ENCODE measurements at places on chromosomes 7 and 10.

DNA sequence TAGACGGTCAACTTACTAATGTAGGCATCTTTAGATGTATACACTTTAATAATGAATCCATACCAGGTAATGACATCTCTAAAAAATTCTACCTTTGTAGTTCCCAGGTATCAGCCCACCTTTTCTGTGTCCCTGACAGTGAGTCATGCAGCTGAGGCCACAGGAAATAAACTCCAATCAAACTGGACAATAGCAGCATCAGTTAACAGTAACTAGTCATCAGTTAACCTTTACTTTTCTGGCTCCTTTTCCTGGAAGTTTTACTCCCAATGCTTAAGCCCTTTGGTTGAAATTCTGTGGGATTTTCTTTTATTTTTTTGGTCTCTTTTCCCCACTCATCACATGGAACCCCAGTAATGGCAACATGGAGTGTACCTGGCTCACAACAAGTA, 617.6 kb downstream of the SORCS3 start:
- no peak for DNase-seq

DNA sequence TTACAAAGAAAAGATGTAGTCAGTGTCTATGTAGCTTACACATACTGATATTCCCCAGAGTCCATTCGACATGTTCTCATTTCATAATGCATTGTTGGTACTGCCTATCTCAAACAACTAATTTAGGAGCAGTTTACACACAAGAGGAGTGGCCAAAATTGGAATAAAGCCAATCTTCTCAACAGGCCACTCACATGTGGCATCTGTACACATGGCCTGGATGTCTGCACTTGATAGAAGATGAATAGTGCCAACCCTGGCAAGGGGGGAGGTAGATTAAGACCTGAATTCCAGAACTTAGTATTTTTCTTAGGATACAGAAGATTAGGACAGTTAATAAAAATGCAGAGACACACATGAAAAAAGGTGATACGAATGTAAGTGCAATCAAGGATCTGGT, 125.3 kb upstream of the STARD3NL start:
- DNase-seq = no peak

- DNase-seq = no peak
Observed at GRCh38 chr7:111841596-111842205, 279.4 kb upstream of the IMMP2L start.

DNA sequence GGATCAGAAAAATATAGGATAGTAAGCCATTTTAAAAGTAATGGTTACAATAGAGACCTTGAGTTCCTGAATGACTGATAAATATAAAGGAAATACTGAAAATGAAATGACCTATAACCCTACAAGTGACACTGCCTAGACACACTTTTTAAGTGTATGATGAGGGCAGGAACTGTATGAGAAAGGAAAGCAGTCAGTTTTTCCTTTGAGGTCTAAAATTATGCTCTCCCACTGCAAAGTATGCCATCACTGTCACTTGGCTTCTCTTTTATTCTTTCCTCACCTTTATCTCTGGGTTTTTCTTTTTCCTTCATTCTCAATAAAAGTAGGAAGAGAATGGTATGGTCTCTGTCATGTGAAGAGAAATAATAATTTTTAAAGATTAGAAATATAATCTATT, 13.5 kb downstream of the REEP3 start:
- DNase-seq = no peak

DNA sequence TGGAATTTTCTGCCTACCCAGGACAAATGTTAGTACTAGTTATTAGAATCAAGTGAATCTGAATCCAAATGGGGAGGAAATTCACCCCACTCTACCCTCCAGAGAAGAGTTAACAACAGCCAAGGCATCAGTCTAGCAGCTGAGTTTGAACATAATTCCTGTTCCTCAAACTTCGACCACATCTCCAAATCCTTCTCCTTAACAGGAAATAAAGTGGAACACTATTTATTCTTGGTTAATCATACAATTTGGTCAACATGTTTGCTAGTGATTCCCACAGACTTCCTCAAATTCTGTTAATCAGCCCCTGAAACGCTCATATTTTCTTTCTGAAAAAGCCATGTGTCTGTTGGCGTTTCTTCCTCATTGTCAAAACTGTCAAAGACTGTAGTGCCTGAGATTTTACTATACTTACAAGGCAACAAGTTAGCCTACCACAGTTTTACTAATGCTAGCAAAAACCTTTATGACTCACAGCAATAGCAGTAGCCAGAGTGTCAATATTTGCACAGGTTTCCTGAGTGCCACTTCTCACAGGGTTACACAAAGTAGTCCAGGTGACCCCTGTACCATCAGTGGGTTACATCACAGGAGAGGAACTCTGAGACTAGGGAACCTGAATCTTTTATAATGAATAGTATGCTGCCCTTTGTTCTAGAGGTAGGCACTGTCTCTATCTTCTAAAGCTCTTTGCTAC, 202.9 kb downstream of the GRM3 start:
- no peak for DNase-seq

- no peak for DNase-seq
Observed at GRCh38 chr10:14570800-14571199, 203.9 kb downstream of the FAM107B start.

GRCh38 chr7:101792051-101792681, 25.3 kb upstream of the CUX1 start:
- no peak for DNase-seq

- DNase-seq = no peak
Observed at GRCh38 chr7:67455508-67455907, 458.9 kb downstream of the TYW1 start.

DNA sequence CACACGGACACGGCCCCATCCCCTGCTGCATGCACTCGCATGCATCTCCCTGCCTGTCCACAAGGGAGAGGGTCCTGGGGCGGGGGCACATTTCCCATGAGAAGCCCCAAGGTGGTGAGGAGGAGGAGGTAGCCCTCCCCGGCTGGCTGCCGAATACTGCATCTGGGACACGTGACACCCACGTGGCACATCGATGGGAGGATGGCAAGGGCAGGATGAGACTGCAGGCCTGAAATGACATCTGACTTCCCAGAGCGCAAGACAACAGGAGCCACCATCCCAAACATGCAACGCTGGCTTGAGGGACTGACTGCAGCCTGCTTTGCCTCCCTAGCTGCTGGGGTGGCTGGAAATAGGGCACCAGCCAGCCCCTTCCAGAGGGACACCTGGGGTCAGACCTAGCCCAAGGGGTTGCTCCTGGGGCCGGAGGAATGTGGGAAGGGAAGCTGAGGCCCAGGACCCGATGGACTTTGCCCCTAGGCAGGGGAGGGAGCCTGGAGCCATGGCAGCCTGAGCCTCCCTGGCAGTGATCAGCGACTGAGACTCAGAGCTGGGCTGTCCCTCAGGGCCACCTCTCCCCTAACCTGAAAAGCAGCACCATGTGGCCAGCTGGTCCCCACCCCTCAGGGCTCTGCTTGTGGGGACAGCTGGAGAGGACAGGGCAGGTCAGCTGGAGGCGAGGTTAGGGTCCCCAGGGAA, 16.1 kb downstream of the BUD23 start:
- no peak for DNase-seq

GRCh38 chr7:111730057-111730456, 167.8 kb upstream of the IMMP2L start:
- DNase-seq = no peak

DNA sequence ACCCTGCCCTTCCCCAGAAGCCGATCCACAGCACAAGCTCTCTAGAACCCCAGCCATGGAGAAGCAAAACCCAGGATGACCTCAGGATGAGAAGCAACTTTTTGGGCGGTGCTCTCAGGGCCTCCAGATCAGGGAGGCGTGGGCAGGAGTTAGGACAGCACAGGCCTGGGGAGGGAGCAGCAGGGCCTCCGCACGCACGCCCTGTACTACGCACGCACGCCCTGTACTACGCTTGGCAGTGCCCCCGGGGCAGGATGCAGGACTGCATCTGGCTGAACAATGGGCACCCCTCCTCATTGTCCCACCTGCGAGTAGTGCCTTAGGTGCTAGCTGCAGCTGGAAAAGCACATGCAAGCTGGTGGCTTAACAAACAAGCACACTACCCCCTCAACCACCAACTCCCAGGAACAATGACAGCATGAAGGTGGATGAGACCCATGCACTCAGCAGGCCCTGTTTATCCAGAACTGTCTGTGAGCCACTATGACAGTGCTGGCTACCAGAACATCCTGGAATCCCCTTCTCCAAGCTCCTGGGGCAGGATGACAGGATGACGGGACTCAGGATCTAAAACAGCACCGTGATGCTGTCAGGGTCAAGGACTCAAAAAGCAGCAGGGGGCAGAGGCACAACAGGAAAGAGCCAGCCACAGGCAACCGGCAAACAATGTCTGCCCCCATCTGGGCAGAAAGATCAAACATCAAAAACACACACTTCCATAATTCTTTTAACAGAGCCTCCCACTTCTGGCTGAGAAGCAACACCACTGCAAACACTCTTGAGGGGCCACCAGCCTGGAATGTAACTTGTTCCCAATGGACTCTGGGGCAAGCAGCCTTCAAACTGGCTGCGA, 11.8 kb downstream of the PODXL start:
- no peak for DNase-seq

DNA sequence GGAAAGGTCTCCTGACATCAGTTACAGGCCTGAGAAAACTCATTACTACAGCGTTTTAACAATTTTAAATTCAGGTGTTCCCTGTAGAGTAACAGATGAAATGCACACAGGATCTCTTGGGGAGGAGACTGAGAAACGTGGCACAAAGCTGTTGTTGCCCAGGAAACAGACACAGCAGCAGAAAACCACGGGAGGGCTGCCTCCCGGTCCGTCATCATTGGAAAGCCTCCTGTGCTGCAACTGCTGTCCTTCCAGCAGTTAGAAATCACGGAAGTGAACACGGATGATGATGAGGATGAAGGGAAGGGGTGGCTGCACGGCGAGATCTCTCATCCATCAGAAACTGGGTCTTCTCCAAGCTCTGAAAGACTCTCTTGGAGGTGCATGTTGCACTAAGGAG, 94.6 kb upstream of the RNF32 start:
- no peak for DNase-seq

GRCh38 chr7:7498856-7499255, 36.8 kb downstream of the COL28A1 start:
- DNase-seq = no peak

GRCh38 chr10:100945754-100946153, 23.6 kb upstream of the SEMA4G start:
- DNase-seq = no peak

DNA sequence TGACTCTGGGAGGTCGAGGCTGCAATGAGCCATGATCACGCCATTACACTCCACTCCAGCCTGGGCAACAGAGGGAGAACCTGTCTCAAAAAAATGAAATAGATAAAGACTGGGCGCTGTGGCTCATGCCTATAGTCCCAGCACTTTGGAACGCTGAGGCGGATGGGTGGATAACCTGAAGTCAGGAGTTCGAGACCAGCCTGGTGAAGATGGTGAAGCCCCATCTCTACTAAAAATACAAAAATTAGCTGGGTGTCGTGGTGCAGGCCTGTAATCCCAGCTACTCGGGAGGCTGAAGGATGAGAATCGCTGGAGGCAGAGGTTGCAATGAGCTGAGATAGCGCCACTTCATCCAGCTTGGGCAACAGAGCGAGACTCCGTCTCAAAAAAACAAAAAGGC, 1.1 kb upstream of the DDX21 start:
- DNase-seq = no peak

DNA sequence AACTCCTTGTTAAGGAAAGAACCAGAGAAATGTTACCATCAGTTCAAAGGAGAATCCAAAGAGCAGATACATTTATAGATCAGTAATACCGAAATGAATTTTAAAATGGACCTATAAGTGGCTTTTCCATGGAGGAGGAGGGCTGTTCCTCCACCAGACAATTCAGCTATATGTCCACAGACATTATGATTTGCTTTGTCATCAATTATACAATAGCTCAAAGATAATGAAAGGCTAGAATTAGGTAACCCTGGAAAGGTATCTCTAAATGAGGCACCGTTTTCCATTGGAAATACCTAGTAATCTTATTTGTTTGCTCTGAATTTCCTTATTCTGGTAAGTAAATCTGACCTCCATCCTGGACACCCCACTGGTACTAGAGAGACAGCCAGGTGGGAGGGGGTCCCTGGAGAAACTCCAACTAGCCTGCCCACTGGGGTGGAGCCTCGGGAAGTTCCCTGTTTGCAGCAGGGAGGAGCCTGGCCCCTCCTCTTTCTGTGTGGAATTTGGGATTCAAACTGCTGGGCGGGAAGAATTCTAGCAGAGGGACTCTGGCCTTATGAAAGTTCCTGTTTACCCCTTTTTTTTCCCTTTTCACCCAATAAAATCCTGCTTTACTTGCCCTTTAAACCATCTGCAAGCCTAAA, 218.0 kb downstream of the PHF14 start:
- DNase-seq = no peak

- DNase-seq = no peak
Observed at GRCh38 chr7:30634193-30634626, 39.5 kb downstream of the GARS1 start.

DNA sequence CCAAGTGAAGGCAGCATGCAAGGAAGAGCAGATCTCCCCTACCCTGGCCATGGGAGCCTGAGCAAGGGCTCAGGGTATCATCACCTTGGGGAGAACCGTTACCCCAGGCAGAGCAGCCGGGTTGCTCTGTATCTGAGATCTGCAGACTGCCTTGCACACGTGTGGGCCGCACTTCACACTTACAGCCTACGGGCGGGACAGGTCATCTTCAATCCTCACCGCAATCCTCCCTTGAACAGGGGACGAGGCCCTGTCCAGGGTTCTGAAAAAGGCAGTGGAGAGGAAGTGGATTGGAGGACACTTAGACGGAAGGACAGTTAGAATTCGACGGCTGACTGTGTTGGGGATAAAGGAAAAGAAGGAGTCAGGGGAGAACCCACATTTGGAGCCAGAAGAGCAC, 51.4 kb downstream of the NPS start:
- DNase-seq = no peak

DNA sequence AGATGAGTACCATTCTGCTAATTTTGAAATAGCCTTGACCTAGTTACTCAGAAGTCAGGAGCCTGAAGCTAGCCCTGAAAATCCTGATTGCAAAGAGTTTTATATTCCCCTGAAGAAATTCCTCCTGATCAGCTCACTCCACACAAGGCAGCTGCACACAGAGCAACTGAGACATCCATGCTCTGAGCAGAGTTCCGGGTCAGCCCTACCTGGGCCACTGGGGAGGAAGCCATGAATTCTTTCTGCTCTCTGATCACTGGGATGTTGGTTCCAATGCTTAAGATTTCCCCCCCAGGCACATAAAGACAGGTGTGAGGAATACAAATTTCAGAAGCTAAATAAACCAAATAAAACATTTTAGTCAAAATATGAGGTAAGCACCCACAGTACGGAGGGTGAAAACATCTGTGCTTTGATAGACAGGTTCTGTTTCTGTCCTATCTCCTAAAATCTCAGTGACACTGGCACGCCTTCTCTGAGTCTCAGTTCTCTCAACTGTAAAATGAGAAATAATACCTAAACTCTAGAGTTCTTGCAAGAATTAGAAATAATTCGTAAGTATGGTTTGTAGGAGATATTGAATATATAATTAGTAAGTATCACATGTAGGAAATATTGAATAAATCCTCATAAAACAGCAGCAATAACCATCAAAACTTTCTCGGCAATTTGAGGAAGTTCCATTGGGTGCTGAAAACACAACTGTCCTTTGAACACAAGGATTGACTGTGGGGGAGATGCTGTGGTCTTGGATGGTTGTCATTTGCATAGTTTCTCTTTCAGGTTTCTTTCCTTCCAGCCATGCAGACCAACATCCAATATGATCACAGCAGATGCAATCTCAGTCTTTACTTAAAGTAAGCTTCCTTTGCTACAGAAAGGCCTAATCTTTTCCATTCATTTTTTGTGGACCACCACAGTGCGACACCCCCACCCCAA, 133.0 kb upstream of the TNS3 start:
- DNase-seq = no peak

- no peak for DNase-seq
Observed at GRCh38 chr10:60224066-60224705, 165.5 kb downstream of the ANK3 start.

- DNase-seq = no peak
Observed at GRCh38 chr7:26948617-26949118, 84.3 kb upstream of the SKAP2 start.
